SIG-M5 (cell line): ENCODE measurements at places on chromosomes 6 and 20.

- DNase-seq, result peak; percentile 34
These were observed 72.7 kb downstream of the ELOVL4 start for GRCh38 chr6:79874531-79875134.

- DNase-seq, result no peak
These were observed 128.8 kb upstream of the PDE7B start for GRCh38 chr6:135722679-135723078.

DNA sequence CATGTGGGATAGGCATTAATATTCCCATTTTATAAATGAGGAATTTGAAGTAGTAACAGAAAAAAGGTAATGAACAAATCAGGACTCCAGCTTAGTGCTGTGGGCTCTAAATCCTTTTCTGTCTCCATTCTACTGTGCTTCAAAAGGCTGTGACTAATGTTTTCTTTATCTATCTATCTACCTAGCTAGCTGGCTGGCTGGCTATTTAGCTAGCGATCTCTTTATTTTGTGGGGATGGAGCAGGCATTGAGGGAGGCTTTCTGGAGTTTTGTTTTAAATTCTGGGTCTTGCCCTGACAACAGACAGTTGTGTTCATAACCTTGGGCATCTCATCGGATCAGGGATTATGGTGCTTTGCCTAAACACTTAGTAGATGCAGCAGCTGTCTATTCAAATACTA, 139.2 kb downstream of the SOX4 start:
- DNase-seq, result no peak

- DNase-seq, result no peak
These were observed 645 bp downstream of the DDX39B start for GRCh38 chr6:31541059-31541657.

GRCh38 chr6:20115246-20115980, 96.9 kb downstream of the MBOAT1 start:
- no peak for DNase-seq

- no peak for DNase-seq
These were observed 9.8 kb downstream of the NCOA6 start for GRCh38 chr20:34815636-34816035.

GRCh38 chr20:23048283-23049200, 930 bp downstream of the THBD start:
- no peak for DNase-seq

DNA sequence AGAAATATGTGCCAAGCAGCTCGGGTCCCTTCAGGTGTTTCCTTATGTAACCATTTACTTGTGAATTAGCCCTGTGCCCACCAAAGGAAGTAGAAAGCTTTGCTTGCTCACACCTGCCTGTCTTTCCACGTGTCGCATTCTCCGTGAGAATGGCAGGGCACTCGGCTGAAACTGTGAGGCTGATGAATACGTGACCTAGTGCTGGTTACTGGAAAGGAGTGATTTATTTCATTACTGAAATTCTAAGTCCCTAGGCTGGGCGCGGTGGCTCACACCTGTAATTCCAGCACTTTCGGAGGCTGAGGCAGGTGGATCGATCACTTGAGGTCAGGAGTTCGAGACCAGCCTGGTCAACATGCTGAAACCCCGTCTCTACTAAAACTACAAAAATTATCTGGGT, 45.9 kb upstream of the TULP1 start:
- no peak for DNase-seq

DNA sequence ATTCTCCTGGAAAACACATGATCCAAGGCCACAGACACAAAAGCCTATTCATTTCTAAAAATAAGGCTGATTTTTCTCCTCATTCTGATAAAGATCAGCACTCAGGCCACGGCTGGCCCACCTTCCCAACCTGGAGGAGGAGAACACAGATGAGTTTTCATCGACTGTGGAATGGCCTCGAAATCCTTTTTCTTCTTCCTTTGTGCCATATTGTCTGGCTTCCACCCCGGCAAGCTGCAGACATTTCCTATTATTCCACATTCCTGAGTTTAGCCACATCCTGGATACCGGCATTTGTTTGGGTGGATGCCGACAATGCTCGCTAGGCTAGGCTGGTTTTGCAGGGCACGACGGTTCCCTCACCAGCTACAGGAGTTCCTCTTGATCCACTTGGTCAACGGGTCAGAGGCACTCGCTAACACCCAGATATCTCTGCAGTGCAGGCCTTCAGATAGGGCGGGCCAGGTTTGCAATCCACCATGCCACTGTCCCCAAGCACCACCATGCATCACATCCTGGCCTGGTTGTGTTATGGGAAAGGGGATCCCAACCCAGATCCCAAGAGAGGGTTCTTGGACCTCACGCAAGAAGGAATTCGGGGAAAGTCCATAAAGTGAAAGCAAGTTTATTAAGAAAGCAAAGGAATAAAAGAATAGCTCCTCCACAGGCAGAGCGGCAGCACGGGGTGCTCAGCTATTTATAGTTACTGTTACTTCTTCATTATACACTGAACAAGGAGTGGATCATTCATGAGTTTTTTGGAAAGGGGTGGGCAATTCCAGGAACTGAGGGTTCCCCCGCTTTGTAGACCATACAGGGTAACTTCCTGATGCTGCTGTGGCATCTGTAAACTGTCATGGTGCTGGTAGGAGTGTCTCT, 4.2 kb upstream of the CTSZ start:
- no peak for DNase-seq
